OCI-LY7 (cell line): ENCODE measurements at places on chromosomes 6 and 20.

GRCh38 chr20:38551056-38551626 is 29.9 kb upstream of the ADIG start:
- no peak for DNase-seq

- DNase-seq, result no peak
Measured at GRCh38 chr6:155994086-155994485, 538.4 kb upstream of the NOX3 start.

- DNase-seq, result no peak
Measured at GRCh38 chr6:25472306-25472705, 179.7 kb upstream of the SCGN start.

DNA sequence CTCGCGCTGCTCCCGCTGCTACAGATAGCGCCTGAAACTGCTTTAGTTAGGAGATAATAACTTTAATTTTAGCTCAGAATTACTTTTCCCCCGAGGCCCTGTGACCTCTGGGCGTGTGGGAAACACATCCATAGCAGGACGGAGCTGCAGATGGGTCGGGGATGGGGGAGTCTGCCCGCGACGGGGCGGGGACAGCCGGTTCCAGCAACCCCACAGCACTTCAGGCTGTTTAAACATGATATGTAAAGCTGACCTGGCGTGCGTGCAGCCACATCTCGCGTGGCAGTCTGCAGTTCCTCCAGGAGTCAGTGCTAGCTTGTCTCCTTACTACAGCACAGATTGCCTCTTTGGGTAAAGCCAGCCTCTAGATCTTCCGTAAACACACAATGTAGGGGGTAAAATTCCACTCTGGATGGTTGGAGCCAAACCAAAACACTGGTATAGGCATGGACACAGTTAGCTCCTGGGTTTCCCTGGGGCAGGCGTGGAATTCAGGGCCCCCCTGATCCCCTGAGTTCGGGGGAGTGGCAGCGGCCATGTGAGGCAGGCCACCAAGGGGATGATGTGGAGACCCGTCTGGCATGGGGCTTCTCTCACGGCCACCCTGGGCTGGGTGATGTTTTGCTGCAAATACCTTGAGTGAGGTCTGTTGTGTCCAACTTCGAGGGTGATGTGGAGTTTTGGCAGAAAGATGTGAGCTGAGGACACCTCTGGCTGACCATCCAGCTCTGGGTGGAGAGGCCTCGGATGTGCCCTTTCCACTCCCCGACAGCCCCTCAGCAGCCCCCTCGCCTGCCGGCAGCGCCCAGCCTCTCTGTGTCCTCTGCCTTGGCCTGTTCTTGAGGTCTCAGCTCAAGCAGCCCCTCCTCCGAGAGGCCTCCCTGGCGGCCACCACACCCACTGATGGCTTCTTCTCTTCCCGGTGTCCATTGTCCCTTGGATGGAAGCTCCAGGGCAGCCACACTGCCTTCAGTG is 214.5 kb downstream of the TAF4 start:
- no peak for DNase-seq

GRCh38 chr6:137332637-137333280 is 113.6 kb upstream of the IFNGR1 start:
- DNase-seq, result no peak

DNA sequence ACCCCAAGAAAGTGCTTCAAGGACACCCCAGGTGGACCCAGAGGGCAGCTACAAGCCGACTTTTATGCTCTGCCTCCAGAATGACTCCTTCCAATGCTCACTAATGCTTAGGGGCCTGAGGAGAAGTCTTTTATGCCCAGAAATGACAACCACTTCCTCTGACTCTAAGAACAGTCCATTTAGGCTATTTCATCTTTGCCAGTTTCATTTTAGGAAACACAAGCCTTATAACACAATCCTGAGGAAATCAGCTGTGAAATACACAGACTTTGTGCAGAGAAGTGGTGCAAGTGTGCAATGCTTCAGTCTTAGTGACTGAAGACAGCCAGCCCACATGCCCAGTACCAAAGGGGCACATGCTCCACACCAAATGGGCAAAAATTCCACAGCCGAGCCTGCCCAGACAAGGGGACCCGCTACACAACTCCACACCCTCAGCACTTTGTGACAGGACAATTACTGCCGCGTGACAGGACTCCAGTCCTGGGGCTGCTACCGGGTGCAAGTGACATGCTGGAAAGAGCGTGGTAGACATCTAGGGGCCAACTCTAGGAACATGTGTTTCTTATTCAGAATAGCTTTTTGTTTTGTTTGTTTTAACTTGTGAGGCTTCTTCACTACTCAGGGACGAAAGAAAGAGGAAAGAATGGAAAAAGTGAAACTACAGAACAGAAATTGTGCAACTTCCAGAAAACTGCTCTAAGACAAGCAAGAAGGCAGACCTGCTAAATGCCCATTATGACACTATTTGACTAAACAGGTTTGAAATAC is 28.2 kb upstream of the PLAGL1 start:
- DNase-seq, result no peak

- DNase-seq, result peak; percentile 6
Measured at GRCh38 chr6:624979-625378, 31.9 kb downstream of the HUS1B start.

GRCh38 chr6:106460481-106460880 is 100.0 kb downstream of the CRYBG1 start:
- DNase-seq, result no peak

GRCh38 chr6:11585426-11586016 is 48.0 kb downstream of the TMEM170B start:
- peak; percentile 43 for DNase-seq

- peak; percentile 34 for DNase-seq
Measured at GRCh38 chr20:53611449-53611894, 17.8 kb upstream of the ZNF217 start.

DNA sequence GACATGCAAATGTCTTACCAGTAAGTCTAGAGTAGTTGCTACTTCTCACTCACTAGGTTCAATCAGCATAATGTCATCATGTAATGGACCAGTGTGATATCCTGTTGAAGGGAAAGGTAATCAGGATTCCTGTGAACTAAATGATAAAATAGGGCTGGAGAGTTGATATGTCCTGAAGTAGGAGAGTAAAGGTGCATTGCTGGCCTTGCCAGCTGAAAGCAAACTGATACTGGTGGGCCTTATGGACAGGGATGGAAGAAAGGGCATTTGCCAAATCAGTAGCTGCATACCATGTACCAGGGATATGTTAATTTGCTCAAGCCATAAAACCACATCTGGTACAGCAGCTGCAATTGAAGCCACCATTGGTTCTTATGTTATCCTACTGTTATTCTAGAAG is 37.5 kb upstream of the IYD start:
- no peak for DNase-seq

DNA sequence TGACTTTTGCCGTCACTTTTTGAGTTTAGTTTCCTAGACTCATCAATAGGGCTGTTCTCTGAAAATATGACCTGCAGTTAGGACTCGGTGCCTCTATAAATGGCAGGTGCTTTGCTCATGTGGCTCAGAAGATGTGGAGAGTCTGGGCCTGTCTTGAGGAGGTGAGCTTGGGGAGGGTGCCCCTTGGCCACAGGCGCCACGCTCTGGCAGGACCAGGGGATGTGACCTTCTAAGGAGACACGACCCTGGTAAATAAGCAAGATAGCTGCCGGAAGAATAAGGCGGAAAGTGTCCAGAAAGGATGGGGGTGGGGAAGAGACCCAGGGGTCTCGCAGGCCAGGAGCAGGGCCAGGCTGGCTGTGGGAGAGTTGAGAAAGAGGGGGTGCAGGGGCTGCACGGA is 46.6 kb downstream of the TMEM242 start:
- DNase-seq, result no peak

GRCh38 chr20:20657092-20657491 is 55.4 kb downstream of the RALGAPA2 start:
- no peak for DNase-seq

DNA sequence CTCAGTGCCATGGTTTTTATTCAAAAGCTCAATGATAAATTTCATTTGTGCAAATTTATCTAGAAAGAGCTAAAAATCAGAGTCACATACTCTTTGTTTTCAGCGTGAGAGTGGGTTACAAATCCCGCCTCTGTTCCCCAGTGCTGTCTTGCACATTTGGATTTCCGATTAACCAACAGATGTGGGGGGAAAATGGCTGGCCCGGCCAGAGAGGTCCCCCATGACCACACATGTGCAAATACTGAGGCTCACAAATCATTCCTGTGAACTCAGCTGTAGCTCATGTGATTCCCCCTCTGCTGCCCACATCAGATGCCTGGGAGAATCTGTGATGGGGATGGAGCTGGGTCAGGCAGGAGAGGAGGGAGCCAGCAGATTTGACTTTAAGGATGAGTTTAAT is 168.7 kb downstream of the PAX1 start:
- no peak for DNase-seq

- no peak for DNase-seq
Measured at GRCh38 chr6:33108307-33108706, 32.5 kb downstream of the HLA-DPB1 start.

- no peak for DNase-seq
Measured at GRCh38 chr6:170439366-170440361, 113.4 kb downstream of the PSMB1 start.

- DNase-seq, result no peak
Measured at GRCh38 chr20:2624190-2624589, 28.2 kb upstream of the NOP56 start.

DNA sequence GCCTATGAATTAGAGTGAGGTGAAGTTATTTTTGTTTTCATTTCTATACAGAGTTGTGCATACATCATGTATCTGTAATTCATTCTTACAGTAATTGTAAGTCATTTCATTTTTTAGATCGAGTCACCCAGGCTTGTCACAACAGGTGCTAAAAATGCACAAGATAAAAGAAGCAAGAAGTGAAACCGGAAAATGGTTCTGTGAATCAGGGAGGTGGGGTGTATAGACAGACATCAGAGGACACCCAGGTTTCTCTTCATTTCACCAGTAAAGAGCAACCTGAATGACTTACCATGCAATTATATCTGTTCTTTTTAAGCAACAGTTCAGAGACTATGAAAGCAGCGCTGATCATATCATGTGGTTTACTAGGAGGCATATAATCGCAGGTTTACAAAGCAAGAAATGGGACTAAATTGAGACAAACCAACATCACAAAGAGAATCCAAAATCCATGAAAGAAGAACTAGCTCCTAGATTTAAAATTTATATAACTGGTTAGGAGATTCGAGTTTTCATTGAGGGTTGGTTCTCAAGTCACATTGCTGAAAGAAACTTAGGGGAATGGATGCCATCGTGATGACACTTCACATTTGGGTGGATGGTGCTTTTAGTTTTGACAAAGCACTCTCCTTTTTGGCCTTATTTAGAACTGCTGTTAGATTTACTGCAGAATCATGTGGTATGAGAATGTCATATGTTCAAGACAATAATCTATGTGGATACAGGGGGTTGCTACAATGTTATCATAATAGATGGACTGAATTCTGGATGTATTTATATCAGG is 27.9 kb upstream of the TBC1D7 start:
- DNase-seq, result peak; percentile 96

- peak; percentile 92 for DNase-seq
Measured at GRCh38 chr20:46021361-46022359, 7.4 kb upstream of the SLC12A5 start.

DNA sequence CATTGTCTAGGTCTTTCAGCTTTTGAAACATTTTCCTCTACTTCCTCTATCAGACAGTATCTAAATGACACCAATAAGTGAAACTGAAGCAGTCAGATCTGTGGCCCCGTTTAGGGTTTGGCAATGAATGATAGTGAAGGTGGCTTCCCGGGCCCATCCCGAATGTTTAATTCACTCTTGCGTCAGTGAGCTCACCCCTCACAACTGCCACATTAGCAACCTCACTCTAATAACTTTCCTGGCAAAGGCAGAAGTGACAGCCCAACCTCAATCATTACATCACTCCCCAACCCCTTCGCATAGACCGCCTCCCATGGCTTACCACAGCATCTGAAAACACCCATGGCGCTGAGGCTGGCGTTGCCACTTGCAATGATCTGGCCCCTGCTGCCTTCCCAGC is 92.4 kb upstream of the CD83 start:
- no peak for DNase-seq

DNA sequence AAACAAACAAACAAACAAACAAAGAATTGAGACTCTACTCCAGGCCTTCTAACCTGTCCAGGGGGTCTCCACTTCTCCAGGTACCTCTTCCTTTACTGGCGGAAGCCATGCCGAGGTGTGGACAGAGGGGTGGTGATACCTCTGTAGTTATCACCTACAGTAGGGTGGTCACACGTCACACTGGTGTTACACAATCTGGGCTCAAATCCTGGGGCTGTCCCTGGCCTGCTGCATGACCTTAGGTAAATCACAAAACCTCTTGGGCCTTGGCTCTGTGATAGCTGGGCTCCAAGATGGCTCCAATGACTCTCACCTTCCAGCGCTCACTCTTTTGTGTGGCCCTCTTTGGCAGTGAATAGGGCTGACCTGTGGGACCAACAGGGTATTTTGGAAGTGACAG is 76.8 kb upstream of the ZNFX1 start:
- DNase-seq, result no peak

DNA sequence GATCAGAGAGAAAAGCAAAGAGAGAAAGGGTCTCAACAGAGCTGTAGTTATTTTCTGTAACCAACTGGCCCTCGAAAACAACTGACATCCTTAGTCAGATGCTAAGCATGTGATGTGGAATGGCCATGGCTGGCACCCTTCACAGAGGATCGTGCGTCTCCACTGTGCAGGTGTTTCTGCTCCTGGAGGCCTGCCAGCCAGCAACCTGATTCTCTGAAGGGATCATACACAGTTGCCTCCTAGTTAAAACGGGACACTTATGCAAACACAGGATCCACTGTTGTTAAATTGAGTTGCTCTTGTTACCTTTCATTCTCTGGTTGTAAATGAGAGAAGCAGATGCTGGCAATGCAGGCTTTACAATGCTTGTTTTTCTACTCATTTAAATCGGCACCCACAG is 148.5 kb downstream of the HDGFL1 start:
- no peak for DNase-seq
